ENCODE measurements at places on chromosomes 11 and 22.

- DNase-seq: no peak
These were observed 47.5 kb upstream of the SCUBE2 start for GRCh38 chr11:9138612-9139579.

DNA sequence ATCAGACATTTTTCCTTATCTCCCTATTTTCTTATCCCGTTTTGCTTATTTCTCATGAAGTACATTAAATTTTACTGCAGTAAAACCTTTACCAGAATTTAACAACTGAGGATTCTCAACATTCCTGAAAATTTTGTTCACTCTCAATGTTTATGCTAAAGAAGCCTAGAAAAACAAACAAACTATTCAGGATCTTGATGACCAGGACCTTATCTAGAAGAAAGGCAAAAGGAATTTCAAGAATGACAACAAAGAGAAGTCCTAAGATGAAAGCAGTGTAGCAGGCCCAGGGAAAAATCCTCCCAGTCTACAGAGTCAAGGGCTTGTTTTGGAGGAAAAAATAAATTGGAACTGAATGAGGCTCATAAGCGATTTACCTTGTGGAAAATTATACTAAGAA is 283.3 kb upstream of the ARHGAP42 start:
- DNase-seq: no peak

DNA sequence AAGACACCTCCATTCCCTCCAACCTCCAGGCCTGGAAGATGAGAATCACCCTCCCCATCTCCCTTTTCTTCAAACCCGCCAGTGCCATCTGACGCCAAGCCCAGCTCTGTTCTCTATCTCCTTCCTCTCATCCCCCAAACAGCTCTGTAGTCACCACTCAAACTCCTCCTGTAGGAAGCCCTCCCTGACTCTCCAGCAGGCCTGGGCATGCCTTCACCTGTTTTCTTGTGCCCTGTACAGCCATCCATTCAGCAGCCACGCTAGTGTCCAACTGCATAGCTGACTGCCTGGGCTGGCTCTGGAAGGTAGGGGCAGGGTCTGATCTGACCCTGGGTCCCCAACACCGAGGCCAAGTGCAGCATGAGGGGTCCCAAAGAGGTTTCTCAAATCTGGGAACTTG is 25.0 kb downstream of the GDPD5 start:
- no peak for DNase-seq

DNA sequence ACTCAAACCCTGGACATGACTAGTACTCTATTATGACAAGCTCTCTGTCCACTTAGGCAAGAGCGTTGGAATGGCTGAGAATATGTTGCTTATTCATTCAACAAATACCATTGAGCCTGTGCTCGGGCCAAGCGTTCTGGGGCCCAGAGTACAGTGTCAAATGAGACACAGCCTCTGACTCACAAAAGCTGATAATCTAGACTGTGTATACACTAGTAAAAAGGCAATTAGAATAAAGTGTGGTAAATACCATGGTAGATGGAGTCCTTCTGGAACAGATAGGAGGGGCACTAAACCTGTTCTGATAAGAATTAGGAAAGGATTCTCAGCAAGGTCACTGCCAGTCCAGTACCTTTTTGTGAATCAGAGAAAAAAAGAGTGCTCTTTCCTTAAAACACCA is 24.7 kb downstream of the KCNE3 start:
- DNase-seq: no peak

GRCh38 chr11:109109571-109110315 is 312.2 kb upstream of the C11orf87 start:
- no peak for DNase-seq

DNA sequence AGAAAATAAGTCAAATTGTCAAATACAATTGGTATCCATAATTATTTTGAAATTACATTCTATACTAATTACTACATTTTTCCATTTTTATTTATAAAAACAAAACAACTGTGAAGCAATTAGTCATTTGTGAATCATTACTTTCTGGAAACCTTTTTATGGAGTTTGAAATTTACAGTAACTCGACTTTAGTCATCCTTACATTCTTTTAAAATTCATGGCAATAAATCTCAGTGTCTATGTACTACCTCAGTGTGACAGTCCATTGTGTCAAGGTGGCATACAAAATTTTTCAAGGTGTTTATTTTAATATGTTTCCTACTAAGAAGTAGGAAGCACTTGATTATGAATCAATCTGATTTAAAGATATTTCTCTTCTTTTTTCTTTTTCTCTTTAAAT is 1949.4 kb upstream of the RAG2 start:
- DNase-seq: no peak

DNA sequence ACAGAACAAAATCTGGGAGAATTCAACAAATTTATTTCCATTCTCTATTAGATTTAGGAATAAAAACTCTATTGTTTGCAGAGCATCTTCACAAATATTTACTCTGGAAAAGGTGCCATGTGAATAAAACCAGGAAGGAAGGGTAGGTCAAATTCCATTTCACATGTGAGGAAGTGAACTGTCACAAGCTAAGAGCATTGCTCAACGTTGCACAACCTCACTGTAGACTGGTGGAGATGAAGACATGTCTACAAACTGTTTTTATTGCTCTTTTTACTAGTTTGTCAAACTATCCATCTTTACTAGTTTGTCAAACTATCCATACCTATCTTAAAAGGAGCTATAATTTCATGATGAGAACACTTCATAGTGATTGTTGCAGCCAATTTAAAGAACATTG is 236.4 kb downstream of the CNTN5 start:
- DNase-seq: no peak

- DNase-seq: no peak
These were observed 139.9 kb upstream of the SORL1-AS1 start for GRCh38 chr11:121592708-121593107.

DNA sequence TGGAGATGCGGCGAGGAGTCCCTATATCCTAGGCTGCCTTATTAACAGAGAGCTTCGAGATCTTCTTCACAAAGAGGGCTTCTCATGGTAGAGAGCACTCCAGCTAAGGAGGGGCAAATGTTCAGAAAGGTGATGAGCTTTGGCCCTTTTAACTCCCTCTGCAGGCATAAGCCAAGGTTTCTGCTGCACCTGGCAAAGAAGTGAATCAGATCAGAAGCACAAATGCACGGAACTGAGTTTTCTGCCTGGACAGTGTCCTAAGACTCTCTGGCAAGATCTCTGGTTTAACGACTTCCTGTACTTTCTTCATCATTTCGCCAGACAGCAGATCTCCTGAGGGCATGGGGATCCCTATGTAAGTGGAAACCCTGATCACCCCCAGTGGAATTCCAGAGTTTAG is 37.2 kb downstream of the POU2AF3 start:
- DNase-seq: no peak

GRCh38 chr11:69380921-69381581 is 87.1 kb downstream of the MYEOV start:
- DNase-seq: no peak

GRCh38 chr11:93663021-93663420 is 1.5 kb downstream of the CEP295 start:
- no peak for DNase-seq

DNA sequence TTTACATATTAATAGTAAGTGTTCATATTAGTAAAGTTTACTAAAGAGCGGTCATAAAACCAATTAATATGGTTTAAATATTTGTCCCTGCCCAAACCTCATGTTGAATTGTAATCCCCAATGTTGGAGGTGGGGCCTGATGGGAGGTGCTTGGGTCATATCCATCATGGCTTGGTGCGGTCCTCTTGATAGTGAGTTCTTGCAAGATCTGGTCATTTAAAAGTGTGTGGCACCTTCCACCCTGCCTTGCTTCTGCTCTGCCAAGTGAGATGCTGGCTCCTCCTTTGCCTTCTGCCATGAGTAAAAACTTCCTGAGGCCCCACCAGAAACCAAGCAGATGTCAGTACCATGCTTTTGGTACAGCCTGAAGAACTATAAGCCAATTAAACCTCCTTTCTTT is 54.8 kb upstream of the OLFML1 start:
- DNase-seq: no peak

- no peak for DNase-seq
These were observed 36.3 kb downstream of the IGLL5 start for GRCh38 chr22:22923930-22924329.

GRCh38 chr11:119745776-119746535 is 17.0 kb upstream of the NECTIN1 start:
- no peak for DNase-seq

DNA sequence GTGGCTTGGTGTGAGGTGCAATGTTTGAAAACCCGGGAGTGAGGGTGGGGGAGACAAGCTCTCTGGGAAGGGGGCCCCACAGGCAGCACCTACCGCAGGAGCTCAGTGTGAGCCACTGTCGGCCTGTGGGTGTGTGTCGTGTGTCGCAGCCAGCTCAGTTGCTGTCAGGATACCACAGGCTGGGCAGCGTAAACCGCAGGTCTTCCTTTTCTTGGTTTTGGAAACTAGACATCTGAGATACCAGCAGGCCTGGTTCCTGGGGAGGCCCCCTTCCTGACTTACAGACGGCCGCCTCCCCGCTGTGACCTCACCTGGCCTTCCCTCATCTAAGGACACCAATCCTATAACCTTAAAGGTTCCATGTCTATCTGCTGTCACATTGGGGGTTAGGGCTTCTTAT is 19.4 kb downstream of the IRF7 start:
- DNase-seq: no peak

DNA sequence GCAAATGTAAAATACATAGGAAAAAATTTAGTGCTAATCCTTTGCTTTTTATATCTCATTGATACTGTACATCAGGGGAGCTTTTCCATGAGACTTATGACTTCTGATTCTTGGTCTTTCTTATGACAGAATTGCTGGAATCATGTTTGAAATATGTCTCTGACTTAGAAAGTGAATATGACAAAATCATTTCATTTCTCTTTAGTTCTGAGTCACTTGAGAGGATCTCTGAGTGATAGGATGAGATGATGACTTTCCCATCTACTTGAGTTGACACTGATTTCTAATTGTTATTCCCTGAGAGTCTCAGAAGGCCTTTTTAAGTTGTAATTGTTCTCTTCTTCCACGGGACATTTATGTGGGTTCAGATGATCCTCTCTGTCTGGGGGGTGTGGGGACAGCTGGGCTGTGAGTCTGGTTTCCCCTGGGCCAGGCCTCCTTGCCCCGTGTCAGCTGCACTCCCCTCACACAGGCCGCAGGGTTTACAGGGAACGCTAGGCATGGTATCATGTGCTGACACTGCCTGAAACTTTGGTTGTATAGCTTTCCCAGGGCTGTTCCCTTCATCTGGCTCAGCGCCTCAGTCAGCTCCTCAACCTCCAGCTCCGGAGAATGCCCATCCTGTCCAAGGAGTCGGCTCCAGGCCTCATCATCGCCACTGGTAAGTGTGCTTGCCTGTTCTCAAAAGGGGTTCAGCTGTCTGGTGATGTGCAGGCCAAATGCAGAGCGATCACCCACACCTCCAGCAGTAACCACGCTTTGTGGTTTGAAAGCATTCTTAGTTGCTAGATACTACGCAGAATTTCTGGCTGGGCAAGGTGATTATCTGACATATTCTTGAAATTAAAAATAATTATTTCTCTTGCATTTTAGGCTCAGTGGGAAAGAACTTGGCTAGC is 69.5 kb upstream of the SORL1-AS1 start:
- no peak for DNase-seq

- DNase-seq: no peak
These were observed 45.6 kb downstream of the DENND5A start for GRCh38 chr11:9219572-9219971.

DNA sequence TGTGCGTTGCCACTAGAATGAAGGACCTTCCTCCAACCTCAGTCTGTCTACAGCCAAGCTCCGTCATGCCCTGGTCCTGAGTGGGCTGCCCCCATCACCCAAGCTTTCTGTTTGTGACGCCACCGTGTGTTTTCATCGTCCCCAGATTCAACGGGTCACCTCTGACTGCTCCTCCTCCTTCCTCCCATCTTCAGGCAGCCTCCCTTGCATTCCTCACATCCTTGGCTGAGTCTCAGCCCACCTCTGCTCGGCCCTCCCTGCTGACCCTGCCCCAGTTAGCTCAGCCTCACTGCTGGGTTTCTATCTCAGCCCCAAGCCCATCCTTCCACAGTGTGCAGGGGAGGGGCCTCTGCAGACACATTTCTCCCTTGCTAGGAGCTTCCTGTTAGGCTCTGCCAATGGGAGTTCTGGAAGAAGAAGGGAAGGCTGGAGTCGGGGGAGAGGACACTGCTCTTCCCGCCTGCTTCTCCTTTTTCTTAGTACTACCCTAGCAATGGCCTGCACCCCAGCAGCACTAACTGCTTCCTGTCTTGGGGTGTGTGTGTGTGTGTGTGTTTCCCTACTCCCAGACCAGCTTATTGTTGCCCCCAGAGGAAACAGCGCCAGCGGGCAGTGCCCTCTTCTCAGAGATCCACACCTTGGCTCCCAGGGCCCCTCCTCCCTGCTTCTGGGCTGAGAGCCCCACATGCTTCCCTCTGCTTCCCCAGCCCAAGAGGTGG is 5.2 kb downstream of the IFT27 start:
- no peak for DNase-seq

DNA sequence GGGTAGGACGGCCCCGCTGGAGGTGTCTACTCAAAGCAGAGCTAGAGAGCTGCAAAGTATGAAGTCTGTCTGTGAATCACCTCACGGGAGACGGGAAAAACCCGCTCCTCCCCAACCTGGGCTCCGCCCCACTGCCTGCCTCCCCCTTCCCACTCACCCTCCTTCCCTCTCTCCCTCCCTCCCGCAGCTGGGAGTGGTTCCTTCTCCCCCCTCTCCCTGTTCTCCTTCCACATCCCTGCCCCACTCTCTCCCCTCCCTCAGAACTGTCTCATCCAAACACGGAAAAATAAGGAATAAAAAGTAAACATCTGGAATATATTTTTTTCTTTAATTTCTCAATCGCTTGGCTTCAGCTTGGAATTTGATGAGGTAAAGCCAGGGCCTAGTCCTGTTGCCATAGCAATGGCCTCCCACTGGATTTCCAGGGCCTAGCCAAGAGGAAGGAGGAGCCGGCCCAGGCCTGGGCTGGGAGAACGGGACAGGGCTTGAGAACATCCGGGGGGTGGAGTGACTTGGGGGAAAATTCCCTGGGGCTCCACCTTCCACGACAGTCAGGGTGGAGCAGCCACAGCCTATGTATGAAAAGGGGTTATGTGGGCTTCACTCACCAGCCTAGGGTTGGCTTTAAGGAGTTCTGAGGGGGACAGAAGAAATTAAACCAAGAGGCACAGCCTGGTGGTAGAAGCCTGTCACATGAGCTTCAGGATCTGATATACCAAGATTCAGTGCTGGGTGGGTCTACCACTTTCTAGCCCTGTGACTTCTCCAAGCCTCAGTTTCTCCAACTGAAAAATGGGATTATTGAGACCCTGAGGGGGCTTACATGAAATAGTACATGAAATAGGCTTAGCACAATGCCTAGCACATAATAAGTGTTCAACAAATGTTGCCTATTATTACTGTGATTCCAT is 2.2 kb downstream of the TNKS1BP1 start:
- no peak for DNase-seq

DNA sequence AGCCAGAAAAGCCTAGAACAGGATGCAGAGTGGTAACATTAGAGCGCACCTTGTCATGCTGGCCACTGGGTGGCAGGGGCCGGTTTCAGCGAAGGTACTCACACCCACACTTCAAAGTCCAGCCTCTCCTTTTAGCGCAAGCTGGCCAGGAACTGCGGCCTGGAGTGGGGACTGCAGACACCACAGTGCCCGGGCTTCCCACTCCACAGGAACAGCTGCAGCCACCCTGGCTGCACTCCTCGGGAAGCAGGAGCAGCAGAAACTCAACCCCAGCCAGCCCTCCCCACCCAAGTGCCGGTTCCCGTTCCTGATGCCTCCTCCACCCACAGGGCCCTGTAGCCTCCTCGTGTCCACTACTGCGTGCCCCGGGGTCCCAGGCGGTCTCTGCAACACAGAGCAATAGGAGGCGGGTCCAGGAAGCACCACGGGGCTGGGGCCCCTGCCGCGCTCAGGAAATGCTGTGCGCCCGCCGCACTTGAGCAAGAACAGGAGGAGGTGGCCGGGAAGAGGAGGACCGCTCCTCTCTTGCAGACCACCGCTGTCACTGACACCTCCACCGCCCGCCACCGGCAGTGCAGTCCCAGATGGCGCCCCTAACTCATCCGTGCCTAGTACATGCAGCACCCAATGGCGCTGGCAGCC is 2.2 kb downstream of the RFPL2 start:
- DNase-seq: no peak

Measured in effector CD4-positive, alpha-beta T cell (primary cell).